Lung microvascular endothelial cell (primary cell): ENCODE measurements at places on chromosomes 3 and 15. TPM values are rescaled to one million over a fixed set of nuclear protein-coding genes. Genes with fewer than 3 reads are reported as not detected.

Gene EPHA6
- under 0.01 TPM in 1 of 2 replicates, not detected in the other for total RNA-seq

Gene EDEM1
- 15.3 and 15.7 TPM in 2 replicates for total RNA-seq

Gene LRRC2
- under 0.01 TPM in 2 replicates for total RNA-seq

Gene NDN
- 25.3 and 26.8 TPM in 2 replicates for total RNA-seq

DNA sequence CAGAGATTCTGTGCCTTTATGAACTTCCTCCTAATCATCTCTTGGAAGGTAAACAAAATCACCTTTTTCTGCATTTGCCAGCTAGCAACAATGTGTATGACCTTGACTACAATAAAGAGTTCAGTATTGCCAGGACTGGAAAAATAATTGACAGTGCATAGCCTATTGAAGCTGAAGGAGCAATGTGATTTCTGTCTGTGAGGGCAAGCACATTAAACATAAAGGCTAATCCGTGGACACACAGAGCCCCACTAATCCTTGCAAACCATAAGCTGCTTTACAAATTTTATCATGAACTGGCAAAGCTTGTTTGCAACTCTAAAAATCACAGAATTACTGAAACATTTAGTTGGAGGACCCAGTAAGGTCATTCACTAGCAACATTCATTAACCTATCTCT, 563.8 kb downstream of the PYDC2 start:
- no peak for DNase-seq

DNA sequence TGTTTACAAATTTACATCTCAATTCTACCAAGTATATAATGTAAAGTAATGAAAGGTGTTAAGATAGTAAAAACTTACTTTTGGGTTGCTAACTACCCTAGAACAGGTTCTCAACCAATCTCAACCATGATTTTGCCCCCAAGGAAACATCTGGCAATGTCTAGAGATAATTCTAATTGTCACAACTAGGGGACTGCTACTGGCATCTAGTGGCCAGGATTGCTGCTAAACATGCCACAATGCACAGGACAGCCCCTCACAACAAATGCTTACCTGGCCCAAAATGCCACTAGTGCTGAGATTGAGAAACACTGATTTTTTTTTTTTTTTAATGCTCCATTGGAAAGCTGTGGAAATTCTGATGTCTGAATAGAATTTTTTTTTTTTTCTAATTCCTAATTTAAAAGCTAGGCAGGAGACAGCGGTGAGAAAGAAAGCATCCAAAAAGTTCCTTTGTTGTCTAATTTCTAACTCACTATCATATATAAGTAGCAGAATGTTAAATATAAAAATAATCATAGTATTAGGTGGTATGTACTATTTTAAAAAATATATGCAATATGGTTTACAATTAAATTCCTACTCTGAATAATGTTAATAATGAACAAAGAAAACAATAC, 81.5 kb downstream of the TJP1 start:
- no peak for DNase-seq

DNA sequence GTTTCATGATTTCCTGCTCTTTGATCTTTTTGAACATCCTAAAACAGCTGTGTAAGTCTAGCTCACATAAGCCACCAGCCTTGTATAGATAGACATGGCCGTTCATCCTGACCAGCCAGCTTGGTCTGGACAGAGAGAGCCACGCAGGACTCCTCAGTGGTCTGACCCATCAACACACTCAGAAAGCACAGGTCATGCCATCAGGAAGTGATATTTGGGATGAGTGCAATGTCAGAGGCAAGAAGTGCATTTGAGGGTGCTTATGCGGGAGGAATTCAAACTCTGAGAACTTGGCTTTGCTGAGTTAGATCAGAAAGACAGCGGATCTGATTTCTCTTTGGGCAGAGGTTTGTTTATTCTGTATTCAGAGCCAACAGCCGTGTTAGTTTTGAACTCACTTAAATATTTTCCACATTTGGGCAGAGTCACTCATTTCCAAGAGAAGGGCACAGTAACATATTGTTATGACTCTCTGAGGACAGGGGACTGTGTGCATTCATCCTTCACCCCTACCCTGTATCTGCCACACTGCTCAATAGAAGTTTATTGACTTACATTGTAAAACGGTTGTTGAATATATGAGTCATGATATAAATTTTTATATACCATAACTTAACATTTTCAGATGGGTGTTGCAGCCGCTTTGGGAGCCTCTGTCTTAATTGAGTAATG, 225.3 kb upstream of the LYSMD4 start:
- no peak for DNase-seq

DNA sequence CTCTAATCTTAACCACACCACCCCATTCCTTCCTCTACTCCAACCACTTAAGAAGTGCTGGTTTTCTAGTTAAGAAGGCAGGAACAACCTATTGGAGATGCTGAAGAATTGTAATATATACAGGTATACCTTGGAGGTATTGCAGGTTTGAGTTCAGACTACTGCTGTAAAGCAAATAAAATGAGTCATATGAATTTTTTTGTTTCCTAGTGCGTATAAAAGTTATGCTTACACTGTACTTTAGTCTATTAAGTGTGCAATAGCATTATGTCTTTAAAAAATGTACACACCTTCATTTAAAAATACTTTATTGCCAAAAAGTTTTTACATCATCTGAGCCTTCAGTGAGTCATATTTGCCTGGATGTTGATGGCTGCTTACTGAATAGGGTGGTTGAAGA, 22.5 kb downstream of the TOPAZ1 start:
- DNase-seq, result no peak

DNA sequence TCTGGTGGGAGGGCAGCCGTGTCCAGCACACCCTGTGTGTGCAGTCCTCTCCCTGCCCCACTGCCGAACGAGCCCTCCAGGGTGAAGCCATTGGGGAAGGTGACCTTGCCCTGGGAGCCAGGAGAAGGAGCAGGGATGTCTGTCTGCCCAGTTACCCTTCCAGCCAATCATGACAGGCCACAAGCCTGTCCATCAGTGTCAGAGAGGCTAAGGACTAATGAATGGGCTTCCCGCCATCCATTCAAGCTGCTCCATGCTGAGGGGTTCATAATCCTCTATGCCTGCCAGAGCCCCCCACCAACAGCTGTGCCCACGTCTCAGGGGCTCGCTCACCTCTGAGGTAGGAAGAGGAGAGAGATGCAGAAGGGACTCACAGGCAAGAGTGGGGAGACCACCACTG, 15.2 kb downstream of the ALS2CL start:
- no peak for DNase-seq

DNA sequence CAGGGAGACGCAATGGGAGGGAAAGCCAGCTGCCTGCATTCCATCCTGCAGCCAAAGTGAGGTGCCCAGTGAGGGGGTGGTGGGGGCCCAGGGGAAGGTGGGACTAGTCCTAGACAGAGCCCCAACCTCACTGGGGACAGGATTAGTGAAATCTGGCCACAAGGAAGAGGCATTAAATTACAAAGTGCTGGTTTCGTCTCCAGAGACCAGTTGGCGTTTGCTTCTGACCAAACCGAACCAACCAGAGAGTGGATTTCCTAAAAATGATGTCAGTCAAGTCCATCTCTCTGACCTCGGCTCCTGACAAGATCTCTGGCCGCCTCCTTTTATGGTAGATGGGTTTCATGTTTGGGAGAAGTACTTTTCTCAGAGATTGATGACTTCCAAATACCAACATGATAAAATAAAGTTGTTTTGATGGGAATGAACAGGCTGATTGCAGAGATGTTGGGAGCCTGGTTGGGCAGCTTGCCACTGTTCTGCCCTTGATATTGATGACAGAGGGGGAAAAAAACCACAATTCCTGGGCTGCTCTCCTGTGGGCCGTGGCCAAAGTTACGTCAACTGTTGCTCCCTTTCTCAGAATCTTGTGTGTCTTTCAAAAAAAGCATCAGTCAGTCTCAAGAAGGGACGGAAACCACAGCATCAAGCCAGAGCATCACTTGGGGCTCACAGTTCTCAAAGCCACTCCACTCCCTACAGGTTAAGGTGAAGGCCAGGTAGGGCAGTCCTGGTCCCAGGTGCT, 24.6 kb downstream of the ITGA11 start:
- no peak for DNase-seq

DNA sequence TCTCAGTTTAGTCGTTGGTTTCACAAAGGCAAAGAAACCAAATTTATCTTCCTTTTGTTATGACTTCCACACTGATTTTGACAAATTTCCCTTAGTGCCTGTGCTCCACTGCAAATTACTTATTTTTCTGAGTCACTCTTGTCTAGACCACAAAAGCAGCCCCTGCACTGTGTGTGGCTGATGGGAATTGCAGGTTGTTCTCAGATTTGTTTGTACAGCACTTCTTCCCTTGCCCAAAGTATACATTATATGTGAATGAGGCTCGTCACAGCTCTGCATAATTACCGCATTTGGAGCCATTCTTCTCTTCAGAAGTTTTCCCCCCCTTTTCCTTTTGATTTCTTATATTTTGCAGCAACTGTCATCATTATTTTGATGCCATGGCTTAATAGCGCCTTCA, 354.2 kb upstream of the IL12A start:
- DNase-seq, result no peak

DNA sequence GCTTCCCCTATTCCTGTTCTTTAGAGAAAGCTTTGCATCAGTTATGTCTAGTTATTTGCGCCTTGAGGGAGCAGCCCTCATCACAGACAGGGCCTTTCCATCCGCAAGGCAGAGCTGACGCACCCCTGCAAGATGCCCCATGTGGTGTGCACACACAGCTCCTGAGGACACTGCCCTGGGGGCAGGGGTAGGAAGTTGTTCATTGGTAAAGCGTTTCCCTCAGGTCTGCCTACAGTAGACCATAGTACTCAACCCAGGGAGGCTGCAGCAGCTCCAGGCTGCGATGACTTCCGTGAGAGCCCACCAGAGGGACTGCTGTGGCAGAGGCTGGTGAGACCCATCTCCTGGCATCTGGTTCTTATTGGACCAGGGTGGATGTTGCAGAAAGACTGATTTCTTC, 55.1 kb upstream of the PLXNA1 start:
- DNase-seq, result no peak

DNA sequence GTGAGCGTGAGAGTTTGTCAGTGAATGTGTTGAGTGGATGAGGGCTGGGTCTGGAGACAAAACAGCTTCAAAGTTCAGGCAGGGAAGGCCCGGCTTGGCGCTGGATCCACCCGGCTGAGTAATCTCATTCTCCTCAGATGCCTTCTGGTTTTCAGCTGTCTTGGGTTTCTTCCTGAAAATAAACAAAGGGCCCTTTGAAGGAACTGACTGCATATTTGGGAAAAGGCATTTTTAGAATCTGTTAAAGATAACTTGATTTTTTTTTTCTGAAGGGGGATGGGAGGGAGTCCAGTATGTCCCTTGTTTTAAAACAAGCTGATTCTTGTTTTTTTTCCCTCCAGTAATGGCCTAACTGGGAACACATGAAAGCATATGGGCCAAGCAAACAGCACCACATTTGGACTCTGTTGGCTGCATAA, 86.4 kb downstream of the TIGIT start:
- no peak for DNase-seq

DNA sequence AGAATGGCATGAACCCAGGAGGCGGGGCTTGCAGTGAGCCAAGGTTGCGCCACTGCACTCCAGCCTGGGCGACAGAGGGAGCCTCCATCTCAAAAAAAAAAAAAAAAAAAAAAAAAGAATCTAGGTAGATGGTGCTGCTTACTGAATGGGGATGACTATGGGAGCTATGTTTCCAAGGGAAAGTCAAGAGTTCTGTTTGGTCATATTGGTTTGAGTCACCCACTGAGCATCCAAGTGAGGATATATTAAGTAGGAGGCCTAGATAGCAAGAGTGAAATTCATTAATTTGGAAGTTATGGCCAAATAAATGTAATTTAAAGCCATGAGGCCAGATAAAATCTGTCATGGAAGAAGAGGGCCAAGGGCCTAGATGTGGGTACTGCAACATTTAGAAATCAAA, 9.0 kb upstream of the UACA start:
- DNase-seq, result no peak
